ENCODE measurements at places on chromosomes 1 and 21. TPM values are rescaled to one million over a fixed set of nuclear protein-coding genes. Genes with fewer than 3 reads are reported as not detected.
A peak's percentile ranks its signal among the peaks of the same experiment; 100 is the strongest.

CDC14A gene
- total RNA-seq = 13.9 TPM

TMEM54 gene
- 23.6 TPM for total RNA-seq

PCAT6 gene
- 1.7 TPM for total RNA-seq

MAP3K6 gene
- total RNA-seq = 12.4 TPM

WDR64 gene
- total RNA-seq = not detected

EEIG2 gene
- 7.2 TPM for total RNA-seq

MX2 gene
- not detected for total RNA-seq

DNA sequence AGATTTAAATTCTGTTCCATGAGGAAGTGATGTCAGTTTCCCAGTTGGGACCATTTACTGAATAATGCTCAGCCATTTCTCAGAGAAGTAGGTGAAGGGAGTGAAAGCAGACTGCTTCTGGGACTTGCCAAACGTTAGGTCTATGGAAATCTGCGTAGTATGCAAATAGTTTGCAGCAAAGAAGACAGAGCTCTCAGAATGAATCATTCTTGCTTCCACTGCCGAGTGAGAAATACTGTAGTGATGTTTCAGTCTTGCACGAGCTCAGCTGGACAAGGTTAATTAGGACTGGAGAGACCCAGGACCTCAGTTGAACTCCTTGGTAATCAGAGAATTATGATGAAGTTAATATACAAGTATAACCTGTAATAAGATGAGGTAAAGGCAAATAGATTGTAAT is 317.7 kb upstream of the DAB1 start:
- no peak for DNase-seq
- no peaks in the 10 kb centered on the region for H3K36me3 ChIP-seq
- no peak overlapping the region for H3K27ac ChIP-seq
- H3K4me1 ChIP-seq = no peaks in the 10 kb centered on the region

- peak overlapping the region; percentile 18 for H3K27ac ChIP-seq
- peaks cover 11% of the 10 kb centered on the region for H3K4me1 ChIP-seq
- H3K27me3 ChIP-seq = no peaks in the 10 kb centered on the region
- DNase-seq = no peak
Observed at GRCh38 chr1:170634293-170634692, 29.6 kb upstream of the PRRX1 start.

GRCh38 chr1:157498736-157499090 is 53.6 kb downstream of the FCRL5 start:
- no peak for DNase-seq
- no peaks in the 10 kb centered on the region for H3K4me1 ChIP-seq
- no peak overlapping the region for H3K27ac ChIP-seq
- no peak overlapping the region for H3K4me3 ChIP-seq
- H3K36me3 ChIP-seq = no peaks in the 10 kb centered on the region

GRCh38 chr1:223223091-223223995 is 80.3 kb upstream of the TLR5 start:
- no peak overlapping the region for H3K4me3 ChIP-seq
- no peaks in the 10 kb centered on the region for H3K27me3 ChIP-seq
- H3K27ac ChIP-seq = no peak overlapping the region
- H3K36me3 ChIP-seq = no peaks in the 10 kb centered on the region

- peaks cover under 1% of the 10 kb centered on the region for H3K4me1 ChIP-seq
- no peaks in the 10 kb centered on the region for H3K27me3 ChIP-seq
- H3K36me3 ChIP-seq = no peaks in the 10 kb centered on the region
- DNase-seq = no peak
- no peak overlapping the region for H3K27ac ChIP-seq
Observed at GRCh38 chr1:111725192-111725591, 14.0 kb downstream of the INKA2 start.

DNA sequence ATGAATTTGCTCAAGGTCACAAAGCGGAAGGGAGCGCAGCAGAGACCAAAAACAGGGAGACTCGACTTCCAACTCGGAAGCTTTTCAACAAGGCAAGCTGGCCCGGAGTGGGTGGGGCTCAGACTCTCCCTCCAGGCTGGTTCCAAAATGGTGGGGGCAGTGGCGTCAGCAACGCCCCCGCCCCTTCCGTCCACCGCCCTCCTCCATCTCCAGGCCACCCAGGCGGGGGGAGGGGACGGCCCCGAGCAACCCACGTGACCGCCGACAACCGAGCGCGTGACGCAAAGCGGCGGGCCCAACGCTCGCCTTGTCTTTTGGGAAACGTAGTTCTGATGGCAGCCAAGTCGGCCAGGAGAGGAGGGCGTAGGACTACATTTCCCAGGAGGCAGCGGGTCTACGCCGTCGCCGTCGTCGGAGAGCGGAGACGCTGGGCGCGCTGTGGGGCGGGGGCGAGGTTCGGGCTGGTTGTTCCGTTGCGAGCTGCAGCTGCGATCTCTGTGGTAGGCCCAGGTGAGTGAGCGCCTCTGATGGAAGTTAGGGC is at the start of gene THRAP3:
THRAP3 (plus strand) TSS at position 448 of the 541 bp plus-strand sequence. CDS start 58,121 bp downstream, outside the sequence.
- H3K4me1 ChIP-seq = peaks cover 17% of the 10 kb centered on the region
- peak within 1 kb of the TSS; percentile 99 for H3K4me3 ChIP-seq
- peak; percentile 100 for DNase-seq
- peak within 1 kb of the TSS; percentile 89 for H3K27ac ChIP-seq

- H3K27me3 ChIP-seq = peaks cover 6% of the 10 kb centered on the region
- DNase-seq = no peak
- H3K27ac ChIP-seq = no peak overlapping the region
- no peak overlapping the region for H3K4me3 ChIP-seq
- H3K4me1 ChIP-seq = no peaks in the 10 kb centered on the region
Observed at GRCh38 chr1:203996126-203996525, 76.8 kb upstream of the SOX13 start.

- H3K27ac ChIP-seq = no peak overlapping the region
- H3K4me3 ChIP-seq = no peak overlapping the region
- no peaks in the 10 kb centered on the region for H3K27me3 ChIP-seq
Observed at GRCh38 chr21:15051644-15052458, 12.9 kb downstream of the NRIP1 start.

- peak; percentile 26 for DNase-seq
- H3K4me3 ChIP-seq = no peak overlapping the region
- H3K27ac ChIP-seq = peak overlapping the region; percentile 100
- no peaks in the 10 kb centered on the region for H3K27me3 ChIP-seq
- no peaks in the 10 kb centered on the region for H3K36me3 ChIP-seq
Observed at GRCh38 chr1:58814251-58815068, 30.6 kb upstream of the JUN start.

DNA sequence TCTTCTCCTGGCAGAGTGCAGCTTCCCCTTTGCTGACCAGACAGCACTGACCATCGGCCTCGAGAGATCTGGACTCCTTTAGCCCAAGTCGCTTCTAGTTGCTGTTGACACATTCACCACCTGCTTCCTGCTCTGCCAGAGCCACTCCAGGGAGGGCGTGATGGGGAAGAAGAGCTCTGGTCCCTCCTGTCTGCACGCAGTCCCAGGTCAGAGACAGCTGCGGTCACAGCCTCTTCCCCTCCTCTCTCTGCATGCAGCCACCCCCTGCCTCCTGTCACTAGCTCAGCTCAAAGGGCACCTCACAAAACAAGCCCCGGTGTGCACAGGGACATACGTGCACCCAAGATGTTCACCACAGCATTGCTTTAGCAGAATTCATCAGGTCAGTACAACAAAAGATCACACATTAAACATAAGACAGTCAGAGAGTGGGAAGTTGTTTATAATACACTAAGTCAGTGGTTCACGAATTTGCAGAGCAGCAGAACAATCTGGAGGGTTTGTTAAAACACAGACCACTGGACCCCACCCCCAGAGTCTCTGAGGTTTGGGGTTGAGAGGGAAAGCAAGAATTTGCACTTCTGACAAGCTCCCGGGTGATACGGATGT is 132.9 kb downstream of the SYF2 start:
- no peak overlapping the region for H3K4me3 ChIP-seq
- H3K4me1 ChIP-seq = peaks cover 6% of the 10 kb centered on the region
- DNase-seq = no peak
- no peaks in the 10 kb centered on the region for H3K27me3 ChIP-seq

GRCh38 chr1:60903591-60903990 is 178.8 kb upstream of the NFIA start:
- no peaks in the 10 kb centered on the region for H3K36me3 ChIP-seq
- H3K4me3 ChIP-seq = no peak overlapping the region
- no peaks in the 10 kb centered on the region for H3K27me3 ChIP-seq
- no peak overlapping the region for H3K27ac ChIP-seq
- no peaks in the 10 kb centered on the region for H3K4me1 ChIP-seq

GRCh38 chr1:151655371-151655770 is 43.5 kb downstream of the SNX27 start:
- H3K36me3 ChIP-seq = no peaks in the 10 kb centered on the region
- H3K27me3 ChIP-seq = no peaks in the 10 kb centered on the region
- H3K27ac ChIP-seq = no peak overlapping the region
- H3K4me1 ChIP-seq = no peaks in the 10 kb centered on the region

- no peak overlapping the region for H3K4me3 ChIP-seq
- DNase-seq = no peak
- peaks cover 2% of the 10 kb centered on the region for H3K27me3 ChIP-seq
- H3K27ac ChIP-seq = no peak overlapping the region
Observed at GRCh38 chr21:38097789-38098188, 159.0 kb upstream of the KCNJ15 start.

- no peaks in the 10 kb centered on the region for H3K27me3 ChIP-seq
- no peaks in the 10 kb centered on the region for H3K4me1 ChIP-seq
- H3K36me3 ChIP-seq = no peaks in the 10 kb centered on the region
- H3K27ac ChIP-seq = no peak overlapping the region
Observed at GRCh38 chr21:31410499-31411131, 66.6 kb upstream of the TIAM1 start.

DNA sequence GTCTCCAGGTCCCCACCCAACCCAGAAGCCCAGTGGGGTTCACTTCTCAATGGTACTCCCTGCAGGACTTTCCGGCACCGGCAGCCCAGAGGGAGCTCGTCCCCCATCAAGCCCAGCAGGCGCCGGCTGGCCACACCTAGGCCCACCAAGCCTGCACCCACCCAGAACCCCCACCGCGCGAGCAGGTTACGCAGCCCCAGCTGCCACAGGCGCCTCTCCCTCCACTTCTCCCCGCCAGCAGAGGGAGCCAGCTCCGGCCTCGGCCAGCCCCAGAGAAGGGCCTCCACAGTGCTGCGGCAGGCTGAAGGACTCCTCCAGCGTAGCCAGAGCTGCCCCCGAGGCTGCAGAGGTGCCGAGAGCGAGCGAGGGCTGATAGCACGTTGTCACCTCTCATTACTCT is 722.3 kb downstream of the PLA2G4A start:
- no peak for DNase-seq
- H3K27ac ChIP-seq = no peak overlapping the region
- no peak overlapping the region for H3K4me3 ChIP-seq
- H3K36me3 ChIP-seq = no peaks in the 10 kb centered on the region
- no peaks in the 10 kb centered on the region for H3K4me1 ChIP-seq

DNA sequence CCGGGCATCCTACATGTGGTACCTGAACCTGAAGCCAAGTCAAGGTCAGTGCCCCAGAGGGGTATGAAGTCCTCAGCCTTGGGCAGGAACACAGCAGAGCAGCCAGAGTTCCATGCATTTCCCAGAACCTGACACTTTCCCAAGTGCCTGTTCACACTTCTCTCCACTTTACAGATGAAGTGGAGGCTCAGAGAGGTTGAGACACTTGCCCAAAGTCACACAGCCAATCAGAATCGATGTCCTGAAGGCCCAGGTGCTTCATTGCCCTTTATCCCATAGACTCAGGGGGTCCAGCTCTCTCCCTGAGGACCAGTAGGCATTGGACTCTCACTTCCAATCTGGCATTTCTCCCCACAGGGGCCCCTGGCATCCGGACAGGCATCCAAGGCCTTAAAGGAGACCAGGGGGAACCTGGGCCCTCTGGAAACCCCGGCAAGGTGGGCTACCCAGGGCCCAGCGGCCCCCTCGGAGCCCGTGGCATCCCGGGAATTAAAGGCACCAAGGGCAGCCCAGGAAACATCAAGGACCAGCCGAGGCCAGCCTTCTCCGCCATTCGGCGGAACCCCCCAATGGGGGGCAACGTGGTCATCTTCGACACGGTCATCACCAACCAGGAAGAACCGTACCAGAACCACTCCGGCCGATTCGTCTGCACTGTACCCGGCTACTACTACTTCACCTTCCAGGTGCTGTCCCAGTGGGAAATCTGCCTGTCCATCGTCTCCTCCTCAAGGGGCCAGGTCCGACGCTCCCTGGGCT is 2.2 kb downstream of the C1QA start:
- no peak overlapping the region for H3K27ac ChIP-seq
- peaks cover 3% of the 10 kb centered on the region for H3K27me3 ChIP-seq
- H3K4me3 ChIP-seq = no peak overlapping the region
- no peaks in the 10 kb centered on the region for H3K36me3 ChIP-seq

DNA sequence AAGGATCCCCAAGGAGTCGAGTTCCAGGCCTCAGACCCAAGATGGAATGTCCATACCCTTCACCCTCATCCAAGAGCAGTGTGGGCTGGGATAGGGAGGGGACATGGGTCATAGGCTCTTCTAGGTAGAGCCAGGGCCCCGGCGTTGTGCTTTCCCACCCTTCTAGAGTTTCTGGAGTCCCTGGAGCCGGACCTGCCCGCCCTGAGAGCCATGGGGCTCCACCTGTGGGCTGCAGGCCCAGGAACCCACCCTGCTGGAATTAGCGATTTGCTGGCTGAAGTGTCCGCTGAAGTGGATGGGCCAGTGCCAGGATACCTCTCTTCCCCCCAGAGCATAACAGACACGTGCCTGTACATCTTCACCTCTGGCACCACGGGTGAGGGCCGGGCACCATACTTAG is 1.1 kb downstream of the SLC27A3 start:
- no peaks in the 10 kb centered on the region for H3K36me3 ChIP-seq
- no peak overlapping the region for H3K27ac ChIP-seq

- H3K27me3 ChIP-seq = no peaks in the 10 kb centered on the region
- DNase-seq = peak; percentile 82
Observed at GRCh38 chr1:201460814-201461644, 8.0 kb downstream of the PHLDA3 start.

DNA sequence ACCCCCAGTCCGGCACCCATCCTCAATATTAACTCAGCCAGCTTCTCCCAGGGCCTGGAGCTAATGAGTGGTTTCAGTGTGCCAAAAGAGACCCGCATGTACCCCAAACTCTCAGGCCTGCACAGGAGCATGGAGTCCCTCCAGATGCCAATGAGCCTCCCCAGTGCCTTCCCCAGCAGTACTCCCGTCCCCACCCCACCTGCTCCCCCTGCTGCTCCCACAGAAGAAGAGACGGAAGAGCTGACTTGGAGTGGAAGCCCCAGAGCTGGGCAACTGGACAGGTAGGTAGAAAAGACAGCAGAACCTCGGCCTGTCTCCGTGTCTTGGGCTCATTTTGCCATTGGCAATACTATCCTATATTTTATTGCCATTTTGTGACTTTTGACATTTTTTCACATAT is 45.4 kb upstream of the IPO9 start:
- peaks cover 31% of the 10 kb centered on the region for H3K36me3 ChIP-seq
- no peak overlapping the region for H3K4me3 ChIP-seq
- H3K4me1 ChIP-seq = peaks cover 24% of the 10 kb centered on the region

GRCh38 chr1:241895013-241895412 is 47.0 kb downstream of the EXO1 start:
- no peaks in the 10 kb centered on the region for H3K36me3 ChIP-seq
- H3K4me1 ChIP-seq = peaks cover 3% of the 10 kb centered on the region
- H3K4me3 ChIP-seq = no peak overlapping the region
- H3K27ac ChIP-seq = no peak overlapping the region
- no peaks in the 10 kb centered on the region for H3K27me3 ChIP-seq
- no peak for DNase-seq

GRCh38 chr1:170885551-170885950 is 49.8 kb upstream of the MROH9 start:
- no peaks in the 10 kb centered on the region for H3K4me1 ChIP-seq
- no peaks in the 10 kb centered on the region for H3K27me3 ChIP-seq
- no peaks in the 10 kb centered on the region for H3K36me3 ChIP-seq
- DNase-seq = no peak
- H3K4me3 ChIP-seq = no peak overlapping the region

All from endothelial cell of umbilical vein (primary cell).